Iris pigment epithelial cell (primary cell): ENCODE measurements at places on chromosomes 5 and 9.
A peak's percentile ranks its signal among the peaks of the same experiment; 100 is the strongest.

DNA sequence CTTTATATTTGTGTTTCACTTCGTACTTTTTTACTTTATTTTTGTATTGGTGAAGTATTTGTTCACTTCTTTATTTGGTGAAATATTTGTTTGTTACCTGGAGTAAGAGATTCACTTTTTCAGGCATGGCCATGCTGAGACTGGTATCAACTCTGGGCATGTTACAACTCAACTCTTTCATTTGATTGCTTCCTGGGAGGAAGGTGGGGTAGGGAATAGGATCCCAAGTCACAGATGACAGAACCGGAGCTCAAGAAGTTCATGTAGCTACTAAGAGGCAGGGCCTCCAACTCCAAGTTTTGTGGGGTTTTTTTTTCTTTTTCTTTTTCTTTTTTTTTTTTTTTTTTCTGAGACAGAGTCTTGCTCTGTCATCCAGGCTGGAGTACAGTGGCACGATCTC lies 6.1 kb upstream of the ADGRD2 start:
- DNase-seq: no peak

GRCh38 chr9:134863941-134864820 lies 16.4 kb upstream of the FCN2 start:
- no peak for DNase-seq

DNA sequence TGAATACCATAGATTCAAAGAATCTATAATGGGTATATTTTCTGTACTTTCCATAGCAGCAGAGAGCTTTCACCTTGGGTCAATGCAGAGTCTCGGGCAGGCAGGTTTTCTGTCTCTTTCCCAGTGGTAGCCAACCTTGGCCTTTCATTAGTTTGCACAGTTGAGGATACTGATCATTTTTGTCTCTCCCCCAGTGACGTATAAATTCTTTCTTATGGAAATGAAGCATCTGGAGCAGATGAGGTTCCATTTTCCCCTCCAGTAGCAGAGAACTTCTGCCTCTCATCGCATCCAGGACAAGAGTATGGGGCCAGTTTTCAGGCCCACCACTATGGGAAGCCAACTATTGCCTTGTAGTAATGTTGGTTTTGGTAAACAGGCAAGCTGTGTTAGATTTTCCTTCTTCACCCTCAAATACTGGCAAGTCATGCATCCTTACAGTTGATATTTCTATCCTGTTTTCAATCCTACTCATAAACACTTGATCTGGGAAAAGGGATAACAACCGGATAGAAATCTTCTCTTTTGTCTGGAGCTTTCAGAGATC lies 845.2 kb upstream of the CDH18 start:
- no peak for DNase-seq

GRCh38 chr5:150206098-150206778 lies 16.4 kb downstream of the SLC6A7 start:
- no peak for DNase-seq

- no peak for DNase-seq
Observed at GRCh38 chr5:82418608-82418950, 140.4 kb upstream of the RPS23 start.

DNA sequence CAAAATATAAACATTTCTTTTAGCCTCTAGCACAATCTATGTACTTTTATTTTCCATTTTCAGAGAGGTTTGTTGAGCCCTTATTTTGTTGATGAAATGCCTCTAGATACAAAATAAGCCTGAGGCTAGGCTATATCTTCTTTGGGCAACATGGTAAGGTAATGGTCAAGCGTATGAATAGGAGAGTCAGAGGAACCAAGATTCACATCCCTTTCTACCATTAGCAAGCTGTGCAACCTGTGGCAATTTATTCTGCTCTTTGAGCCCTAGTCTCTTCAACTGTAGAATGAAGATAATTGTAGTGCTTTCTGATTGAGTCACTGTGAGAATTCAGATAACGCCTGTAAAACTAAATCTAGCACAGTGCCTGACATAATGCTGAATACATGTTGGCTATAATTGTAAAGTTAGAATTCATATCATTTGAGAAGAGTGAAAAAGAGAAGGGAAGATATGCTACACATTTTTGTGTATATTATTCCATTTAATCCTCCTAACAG lies 412.5 kb downstream of the CCDC171 start:
- DNase-seq: peak; percentile 39

- no peak for DNase-seq
Observed at GRCh38 chr9:125758986-125759763, 12.0 kb downstream of the PBX3 start.

- peak; percentile 33 for DNase-seq
Observed at GRCh38 chr9:78821126-78821822, 524.3 kb downstream of the PSAT1 start.
